ENCODE measurements at places on chromosomes 6 and 20.

- no peak for DNase-seq
Observed at GRCh38 chr6:160252073-160252813, 6.4 kb downstream of the SLC22A2 start.

DNA sequence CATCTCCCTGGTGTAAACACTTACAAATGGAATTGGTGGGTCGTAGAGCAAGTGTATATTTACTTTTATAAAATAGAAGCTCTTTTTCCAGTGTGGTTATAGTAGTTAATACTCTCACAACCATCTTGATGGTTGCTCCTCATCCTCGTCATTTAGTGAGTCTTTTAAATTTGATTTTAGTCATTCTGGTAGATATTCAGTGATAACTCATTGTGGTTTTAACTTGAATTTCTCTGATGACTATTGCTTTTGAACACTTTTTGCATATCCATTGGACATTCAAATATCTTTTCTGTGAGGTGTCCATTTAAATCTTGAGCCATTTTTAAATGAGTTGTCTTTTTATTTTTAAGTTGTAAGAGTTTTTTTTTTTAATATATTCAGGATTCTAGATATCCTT lies 189.2 kb upstream of the PHACTR1 start:
- DNase-seq = no peak

DNA sequence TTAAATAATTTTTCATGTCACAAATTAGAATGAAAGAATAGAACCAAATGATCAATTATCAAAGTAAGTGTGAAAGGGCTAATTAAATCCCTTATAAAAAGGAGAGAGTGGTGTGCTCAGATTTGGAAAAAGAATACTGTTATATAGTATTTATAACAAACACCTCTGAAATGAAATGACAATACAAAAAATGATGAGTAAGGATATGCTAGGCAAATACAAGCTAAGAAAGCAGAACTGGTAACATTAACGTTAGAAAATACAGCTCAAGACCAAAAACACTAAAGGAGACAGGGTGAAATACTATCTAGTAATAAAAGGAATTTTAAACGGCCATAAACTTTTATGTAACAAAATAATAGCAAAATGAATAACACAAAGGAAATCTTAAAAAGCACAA lies 324.2 kb upstream of the RUNX2 start:
- DNase-seq = no peak

DNA sequence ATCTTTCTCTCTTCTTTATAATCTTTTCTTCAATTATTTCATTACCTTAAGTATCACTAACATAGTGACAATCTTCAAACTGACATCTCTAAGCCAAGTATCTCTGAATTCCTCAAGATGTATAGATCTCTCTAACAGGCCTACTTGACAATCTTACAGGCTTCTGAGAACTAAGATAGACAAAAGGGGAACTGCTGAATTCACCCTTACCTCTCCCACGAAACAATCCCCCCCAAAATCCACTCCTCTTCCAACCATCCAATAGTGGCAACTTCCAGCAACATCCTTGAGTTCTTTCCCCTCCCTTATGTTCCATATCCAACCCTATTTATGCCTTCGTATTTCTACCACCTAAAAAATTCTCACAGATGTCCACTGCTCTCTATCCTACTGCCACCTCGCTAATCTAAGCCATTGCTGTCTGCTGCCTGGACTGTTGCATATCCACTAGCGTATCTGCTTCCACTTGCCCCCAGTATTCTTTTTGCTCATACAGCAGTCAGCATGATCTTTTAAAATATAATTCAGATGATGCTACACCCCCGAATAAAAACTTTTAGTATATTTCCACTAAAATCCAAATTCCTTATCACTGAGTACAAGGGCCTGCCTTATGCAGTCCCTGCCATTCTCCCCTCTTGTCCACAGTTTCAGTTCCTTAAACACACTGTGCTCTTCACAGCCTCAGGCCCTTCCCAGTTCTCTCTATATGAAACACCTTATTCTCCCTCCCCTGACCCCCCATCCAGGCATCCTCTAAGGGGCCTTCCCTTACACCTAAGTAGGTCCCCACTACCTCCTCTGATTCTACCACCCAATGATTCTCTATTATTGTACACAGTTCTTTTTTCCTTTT lies 8.0 kb downstream of the REPS1 start:
- no peak for DNase-seq

GRCh38 chr6:111710439-111710838 lies 104.8 kb upstream of the TRAF3IP2 start:
- no peak for DNase-seq

DNA sequence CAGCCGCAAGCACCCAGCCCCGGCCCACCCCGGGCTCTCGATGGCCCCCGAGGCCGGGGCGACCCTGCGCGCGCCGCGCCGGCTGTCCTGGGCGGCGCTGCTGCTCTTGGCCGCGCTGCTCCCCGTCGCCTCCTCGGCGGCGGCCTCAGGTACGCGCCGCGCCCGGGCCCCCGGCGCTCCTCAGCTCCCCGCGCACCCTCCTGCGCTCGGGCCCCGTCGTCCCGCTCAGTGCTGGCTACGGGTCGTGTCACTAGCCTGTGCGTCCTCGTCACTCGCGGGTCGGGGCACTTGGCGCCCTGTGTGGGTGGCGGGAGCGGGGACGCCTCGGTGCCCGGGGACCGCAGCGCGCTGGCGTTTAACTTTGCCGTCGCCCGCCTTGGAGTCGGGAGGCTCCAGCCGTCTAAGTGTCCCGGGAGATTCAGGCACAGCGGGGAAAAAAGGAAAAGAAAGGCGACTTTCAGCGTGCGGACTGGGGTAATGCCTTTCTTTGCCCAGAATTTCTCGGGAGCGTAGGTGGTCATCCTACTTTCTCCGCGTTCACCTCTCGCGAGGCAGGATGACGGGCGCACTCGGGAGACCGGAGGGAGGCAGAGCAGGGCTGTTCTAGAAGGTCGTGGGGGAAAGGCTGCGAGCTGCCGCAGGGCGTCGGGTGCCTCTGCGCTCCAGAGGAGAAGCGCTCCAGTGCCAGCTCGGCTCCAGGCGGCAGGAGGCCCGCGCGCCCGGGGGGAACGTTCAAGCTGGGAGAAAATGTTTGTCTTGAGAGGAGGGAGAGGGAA lies 545 bp downstream of the FNDC1 start:
- no peak for DNase-seq

GRCh38 chr6:27066381-27066780 lies 181.1 kb upstream of the PRSS16 start:
- no peak for DNase-seq

GRCh38 chr6:45690846-45691245 lies 313.1 kb upstream of the SUPT3H start:
- no peak for DNase-seq

DNA sequence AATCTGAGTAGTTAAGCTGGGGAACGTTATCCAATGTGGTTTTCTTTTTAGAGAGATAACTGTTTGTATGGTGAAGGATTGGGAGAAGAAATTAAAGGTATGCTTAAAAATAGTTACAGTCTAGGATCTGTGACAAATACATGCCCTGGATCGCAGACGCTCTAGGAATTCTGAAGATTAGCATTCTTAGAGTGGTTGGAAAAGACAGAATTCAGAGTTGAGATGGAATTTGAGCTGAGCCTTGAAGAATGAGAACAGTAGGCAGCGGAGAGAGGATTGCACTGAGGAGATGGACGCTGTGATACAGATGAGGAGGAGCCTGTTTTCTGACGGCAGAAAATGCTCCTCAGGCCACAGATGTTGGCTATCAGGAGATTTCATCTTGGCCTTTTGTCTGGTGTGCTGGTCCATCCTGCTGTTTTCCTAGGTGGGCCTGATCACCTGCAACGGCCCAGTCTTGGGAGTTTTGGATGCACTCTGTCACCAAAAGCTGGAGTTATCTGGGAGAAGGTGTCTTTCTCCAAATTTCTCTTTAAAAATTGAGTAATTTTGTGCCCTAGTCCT lies 48.3 kb upstream of the KIF25 start:
- no peak for DNase-seq

GRCh38 chr20:3935956-3936340 lies 46.8 kb downstream of the PANK2 start:
- DNase-seq = no peak

GRCh38 chr20:31673435-31673834 lies 35.7 kb downstream of the COX4I2 start:
- DNase-seq = no peak

GRCh38 chr6:7992002-7992815 lies 72.0 kb downstream of the BLOC1S5 start:
- no peak for DNase-seq

DNA sequence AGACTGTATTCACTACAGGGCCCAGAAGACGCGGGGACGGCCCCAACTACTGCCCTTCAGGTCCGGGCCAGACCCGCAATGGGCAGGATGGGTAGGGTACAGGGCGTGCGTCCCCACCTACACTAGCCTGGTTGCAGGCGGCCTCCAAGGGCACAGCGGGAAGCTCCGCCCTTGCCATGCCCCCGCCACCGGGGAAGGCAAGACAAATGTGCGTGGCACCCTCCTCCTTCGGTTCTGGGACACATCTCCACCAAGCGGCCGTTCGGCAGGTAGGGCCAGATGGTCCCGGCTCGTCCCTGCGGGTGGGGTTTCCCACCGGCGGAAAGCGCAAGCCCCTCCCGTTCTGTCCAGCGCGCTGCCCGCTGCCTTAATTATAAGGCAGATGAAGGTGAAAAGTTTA lies 5.6 kb downstream of the NXT1 start:
- no peak for DNase-seq

GRCh38 chr20:50373674-50374286 lies 136.4 kb upstream of the PTPN1 start:
- no peak for DNase-seq

DNA sequence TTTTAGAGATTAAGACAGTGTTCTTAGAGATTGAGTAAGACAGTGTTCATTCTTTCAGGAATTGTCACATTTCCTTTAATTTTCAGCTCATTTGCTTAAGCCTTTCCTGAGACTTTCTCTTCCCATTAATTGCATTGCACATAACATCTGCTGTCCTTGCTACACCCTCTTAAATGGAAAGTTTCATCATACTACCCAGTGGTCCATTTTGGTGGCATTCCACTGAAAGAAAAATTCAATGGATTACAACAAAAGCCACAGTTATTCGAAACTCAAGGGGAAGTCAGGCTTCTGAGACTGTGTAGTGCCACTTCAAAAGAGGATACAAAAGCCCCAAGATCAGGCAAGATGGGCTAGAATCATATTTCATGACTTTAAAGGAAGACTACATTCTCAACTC lies 64.0 kb downstream of the RSPO3 start:
- DNase-seq = no peak

DNA sequence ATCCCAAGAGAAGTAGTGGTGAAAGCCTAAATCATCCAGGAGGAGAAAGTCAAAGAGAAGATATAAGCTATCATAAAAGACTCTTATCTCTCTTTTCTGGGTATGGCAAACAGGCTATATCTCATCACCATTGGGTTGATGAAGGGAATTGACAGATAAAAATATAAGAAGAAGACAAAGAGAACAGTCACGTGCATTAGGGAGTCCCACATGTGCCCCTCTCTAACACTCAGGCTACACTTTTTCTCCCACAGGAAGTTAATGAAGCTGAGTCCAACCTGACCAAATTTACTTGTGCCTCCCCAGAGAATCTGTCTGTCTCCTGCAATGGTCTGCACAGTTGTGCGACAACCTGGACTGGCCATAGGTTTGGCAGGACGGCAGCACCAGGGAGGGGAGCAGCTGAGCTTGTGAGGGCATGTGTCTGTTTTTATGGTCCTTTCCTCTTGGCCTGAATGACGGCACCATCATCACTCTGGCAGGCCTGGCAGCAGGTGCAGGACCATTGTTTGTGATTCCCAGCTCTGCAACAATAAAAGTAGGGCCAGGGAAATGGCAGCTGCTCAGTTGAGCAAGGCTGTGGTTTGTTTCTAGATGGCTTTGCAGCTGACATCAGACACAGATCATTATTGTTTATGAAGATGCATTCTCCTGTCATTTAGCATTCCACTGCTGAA lies 144.5 kb upstream of the MCHR2 start:
- DNase-seq = no peak

DNA sequence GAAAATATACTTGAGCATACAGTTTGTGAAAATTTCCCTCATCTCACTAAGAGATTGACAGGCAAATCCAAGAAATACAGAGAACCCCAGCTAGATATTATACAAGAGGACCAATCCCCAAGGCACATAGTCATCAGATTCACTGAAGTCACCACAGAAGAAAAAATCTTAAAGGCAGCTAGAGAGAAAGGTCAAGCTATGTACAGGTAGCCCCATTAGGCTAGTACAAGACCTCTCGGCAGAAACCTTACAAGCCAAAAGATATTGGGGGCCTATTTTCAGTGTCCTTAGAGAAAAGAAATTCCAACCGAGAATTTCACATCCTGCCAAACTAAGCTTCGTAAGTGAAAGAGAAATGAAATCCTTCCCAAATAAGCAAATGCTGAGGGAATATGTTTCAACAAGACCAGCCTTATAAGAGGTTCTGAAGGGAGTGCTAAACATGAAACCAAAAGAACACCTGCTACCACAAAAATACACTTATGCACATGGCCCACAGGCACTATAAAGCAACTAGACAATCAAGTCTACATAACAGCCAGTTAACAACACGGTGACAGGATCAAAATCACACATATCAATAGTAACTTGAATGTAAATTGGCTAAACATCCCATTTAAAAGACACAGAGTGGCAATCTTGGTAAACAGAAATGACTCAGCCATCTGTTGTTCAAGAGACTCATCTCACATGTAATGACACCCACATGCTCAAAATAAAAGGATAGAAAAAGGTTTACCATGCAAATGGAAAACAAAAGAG lies 96.3 kb downstream of the FHL5 start:
- DNase-seq = no peak

DNA sequence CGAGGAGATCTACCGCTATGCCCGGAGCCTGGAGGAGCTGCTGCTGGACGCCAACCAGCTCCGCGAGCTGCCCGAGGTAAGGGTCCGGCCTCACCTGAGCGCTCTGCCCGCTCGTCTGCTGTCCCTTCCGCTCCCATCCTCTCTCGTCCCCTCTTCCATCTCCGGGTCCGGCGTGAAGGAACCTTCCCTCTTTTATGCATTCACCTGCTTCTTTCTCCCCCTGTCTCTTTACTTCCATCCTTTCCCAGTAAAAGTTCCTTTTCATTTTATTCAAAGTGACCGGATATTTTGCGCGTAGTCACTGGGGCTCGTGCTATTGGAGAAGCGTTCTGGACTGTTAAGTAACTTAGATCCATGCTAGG lies 516 bp downstream of the LRRC1 start:
- DNase-seq = no peak

DNA sequence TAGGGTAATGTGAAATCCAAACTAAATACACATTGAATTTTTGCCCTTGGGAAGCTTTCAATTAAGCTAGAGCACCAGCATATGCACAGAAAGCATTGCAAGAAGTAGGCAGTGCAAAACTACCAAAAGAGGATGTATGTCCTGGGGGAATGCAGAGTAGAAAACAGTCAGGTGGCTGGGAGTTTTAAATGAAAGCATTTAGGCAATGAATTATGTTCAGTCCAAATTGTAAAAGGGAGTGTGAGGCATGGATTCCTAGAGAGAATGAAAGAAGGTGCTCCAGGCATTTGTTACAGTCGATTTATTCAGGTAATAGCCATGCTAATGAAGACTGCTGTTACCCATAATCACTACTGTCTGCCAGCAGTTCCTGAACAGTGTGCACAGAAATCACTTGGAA lies 604.1 kb upstream of the POU3F2 start:
- no peak for DNase-seq

DNA sequence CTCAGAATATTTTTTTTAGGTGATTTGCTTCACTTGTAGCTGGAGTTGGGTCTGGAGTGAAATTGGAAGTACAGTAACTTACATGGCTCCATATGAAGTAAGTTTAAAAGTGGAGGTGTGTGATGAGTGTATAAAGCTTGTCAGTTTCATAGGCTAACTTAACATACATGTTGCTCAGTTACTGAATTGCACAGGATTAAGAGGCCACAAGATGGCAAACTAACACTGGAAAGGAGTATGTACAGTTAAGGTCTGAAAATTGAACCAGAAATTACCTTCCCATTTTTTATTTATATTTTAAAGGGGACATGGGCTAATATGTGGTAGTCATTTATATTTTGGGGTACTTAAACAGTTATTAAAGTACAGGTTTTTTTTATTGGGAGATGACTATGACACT lies 45.3 kb upstream of the SMIM8 start:
- DNase-seq = no peak

All from T-helper 22 cell (primary cell).